ENCODE measurements at places on chromosomes 4 and X. TPM values are rescaled to one million over a fixed set of nuclear protein-coding genes. Genes with fewer than 3 reads are reported as not detected.

Gene HPGDS
- total RNA-seq = under 0.01 TPM

Gene DCAF8L2
- not detected for total RNA-seq

Gene BEX5
- total RNA-seq = not detected

Gene NR3C2
- total RNA-seq = 2.6 TPM

Gene TMEM144
- 4.3 TPM for total RNA-seq

Gene AMBN
- total RNA-seq = not detected
